Sciatic nerve (tissue), 2 donors: ENCODE measurements at places on chromosomes 2 and 18.

GRCh38 chr18:57624988-57625387, 3.4 kb upstream of the NARS1 start:
- DNase-seq: no peak

GRCh38 chr2:241768251-241768711, 8.3 kb upstream of the GAL3ST2 start:
- DNase-seq: peak; percentile 50

DNA sequence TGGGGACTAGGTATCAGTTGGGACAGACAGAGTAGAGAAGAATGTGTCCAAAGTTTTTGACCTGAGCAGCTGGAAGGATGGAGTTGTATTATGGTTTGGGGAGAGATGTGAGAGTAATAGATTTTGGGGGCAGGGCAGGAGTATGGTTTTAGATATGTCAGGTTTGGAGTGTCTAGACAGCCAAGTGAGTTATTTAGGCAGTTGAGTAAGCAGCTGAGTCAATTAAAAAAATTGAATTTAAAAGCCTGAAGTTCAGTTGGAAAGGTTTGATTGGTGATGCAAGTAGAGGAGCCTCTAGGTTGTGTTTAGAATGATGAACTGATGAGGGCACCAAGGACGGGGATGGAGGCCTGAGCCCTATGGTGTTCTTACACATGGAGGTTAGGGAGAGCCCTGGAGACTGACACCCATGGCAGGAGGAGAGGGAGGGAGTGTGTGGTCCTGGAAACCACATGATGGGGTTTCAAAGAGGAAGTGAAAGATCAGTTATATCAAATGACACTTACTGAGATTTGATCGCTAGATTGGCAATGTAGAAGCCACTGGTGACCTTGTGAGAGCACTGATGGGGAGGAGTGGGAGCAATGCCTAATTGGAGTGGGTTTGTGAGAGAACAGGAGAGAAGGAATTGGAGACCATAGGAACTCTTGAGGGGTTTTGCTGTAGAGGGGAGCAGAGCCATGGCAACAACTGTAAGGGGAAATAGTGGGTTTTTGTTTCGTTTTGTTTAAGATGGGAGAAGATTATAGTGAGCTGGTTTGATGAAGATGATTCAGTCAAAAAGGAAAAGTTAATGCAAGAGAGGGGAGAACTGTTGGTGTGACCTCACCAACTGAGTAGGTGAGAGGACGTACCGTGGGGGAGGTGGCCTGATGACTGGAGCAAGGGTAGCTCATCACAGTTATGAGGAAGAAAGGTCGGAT, 10.3 kb downstream of the ITGA6 start:
- DNase-seq: no peak

DNA sequence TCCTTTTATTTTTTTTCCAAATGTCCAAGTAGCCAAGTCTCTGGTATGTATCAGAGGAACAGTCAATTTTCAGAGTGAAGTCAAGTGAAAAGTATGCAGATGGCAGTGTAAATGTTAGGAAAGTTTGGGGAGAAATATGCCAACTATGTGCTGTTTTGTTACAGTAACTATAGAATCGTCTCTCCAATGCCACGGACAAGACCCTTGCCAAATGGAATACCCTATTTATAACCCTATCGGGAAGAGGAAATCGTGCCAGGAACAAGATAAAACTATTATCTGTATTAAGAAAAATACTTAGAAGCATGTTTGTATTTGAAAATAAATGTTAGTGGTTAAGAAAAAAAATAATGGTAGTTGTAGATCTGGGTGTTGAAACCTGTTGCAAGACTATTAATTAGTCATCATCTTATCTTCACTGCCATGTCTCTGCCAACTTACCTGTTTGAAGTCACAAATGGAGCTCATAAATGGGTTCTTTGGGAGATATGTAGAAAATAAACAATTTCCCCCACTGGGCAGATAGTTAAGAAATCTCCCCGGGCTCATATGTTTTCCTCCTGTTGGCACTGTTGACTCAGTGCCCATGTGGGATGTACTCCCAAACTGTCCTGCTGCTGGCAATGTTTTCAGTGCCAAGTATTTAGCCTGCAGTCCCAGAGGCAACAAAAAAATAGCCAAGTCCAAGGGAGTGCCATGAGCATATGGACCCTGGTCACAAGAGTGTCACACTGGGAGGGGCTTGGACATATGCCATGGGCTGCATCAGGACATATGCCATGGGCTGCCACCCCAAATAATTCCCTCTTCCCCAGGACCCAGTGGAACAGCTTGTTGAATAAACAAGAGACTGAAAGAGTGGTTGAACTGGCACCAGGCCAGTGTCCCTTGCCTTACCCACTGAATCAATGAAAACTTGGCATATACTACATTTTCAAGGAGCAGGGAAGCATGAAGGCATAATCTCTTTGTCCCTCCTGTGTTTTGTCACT, 366.9 kb downstream of the OSR1 start:
- DNase-seq: peak; percentile 66

GRCh38 chr2:162506706-162507105, 162.8 kb downstream of the GCA start:
- no peak for DNase-seq

DNA sequence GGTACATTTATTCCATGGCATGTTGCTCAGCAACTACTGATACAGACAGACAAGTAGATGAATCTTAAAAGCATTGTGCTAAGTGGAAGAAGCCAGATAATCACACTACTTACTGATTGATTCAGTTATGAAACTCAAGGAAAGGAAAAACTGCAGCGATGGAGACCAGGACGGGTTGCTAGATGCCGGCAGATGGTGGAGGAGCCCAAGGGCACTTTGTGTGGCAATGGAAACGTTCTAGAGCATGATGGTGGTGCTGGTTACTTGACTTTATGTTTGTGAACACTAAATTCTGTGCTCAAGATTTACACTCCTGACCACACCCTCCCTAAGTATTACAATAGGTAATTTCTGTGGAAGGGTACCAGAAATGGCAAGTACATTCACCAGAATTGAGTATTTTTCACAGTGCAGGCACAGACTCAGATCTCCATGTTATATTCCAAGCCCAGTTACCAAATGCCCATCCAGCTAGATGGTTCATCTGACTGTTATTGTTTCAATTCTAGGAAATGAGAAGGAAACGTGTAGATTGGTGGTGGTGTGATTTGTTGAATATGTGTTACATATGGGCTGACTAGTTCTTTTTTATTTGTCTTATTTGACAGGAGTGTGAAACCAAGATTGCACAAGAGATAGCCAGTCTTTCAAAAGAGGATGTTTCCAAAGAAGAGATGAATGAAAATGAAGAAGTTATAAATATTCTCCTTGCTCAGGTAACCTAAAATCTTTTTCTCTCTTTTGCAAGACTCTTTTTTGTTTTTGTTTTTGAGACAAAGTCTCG, 55.1 kb downstream of the RALBP1 start:
- DNase-seq: no peak

GRCh38 chr2:119005555-119005954, 63.6 kb downstream of the MARCO start:
- no peak for DNase-seq

DNA sequence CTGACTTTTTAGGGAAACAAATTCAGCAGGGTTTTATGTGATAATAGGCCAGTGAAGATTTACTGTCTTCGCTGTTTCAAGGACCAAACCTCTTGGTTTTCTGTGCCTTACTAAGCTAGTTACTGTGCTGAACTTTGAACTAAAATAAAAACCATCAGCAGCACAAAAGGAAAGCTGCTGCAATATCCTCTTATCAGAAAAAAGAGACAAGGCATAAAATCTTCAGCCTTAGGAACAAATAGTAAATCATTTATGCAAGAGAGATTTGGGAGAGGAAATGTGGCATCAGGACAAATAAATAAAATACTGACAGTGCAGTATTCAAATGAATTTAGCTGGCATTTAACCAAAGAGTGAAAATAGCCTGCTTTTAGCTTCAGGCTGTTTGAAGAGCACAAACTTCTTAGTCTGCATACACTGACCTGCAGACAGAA, 64.1 kb upstream of the EHBP1 start:
- DNase-seq: no peak

- DNase-seq: no peak
Observed at GRCh38 chr2:27092696-27093429, 6.3 kb downstream of the KHK start.

- DNase-seq: no peak
Observed at GRCh38 chr2:127704641-127705390, 3.5 kb downstream of the SFT2D3 start.

GRCh38 chr2:101119431-101119830, 31.8 kb downstream of the TBC1D8 start:
- DNase-seq: no peak

GRCh38 chr2:171652416-171652785, 34.9 kb upstream of the DYNC1I2 start:
- DNase-seq: no peak
